ENCODE measurements at places on chromosomes 12 and 14. TPM values are rescaled to one million over a fixed set of nuclear protein-coding genes. Genes with fewer than 3 reads are reported as not detected.

DNA sequence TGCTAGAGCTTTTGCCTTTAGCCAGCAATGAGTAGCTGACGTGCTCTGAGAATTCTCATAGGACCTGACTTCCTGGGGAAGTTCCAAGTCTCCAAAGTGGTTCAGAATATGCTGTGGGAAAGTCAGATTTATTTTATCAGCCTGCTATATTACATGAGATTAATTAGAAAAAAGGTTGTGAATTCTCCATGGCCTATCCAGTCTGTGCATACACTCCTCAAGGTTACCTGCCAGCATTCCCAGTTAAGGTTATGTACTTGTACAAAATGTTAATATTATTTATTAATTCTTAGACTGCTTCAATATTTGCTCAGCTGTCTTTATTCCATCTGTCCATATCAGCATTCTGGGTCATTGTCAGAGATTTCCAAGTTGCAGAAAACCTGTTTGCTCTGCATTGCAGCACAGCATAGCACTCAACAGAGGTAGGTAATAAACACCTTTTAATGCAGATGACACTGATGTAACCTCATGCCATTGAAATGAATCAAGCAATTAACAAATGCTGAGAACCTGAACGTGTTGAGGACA lies 2.7 kb upstream of the SEL1L start:
- no peaks in the 10 kb centered on the region for H3K36me3 ChIP-seq
- no peak overlapping the region for H3K27ac ChIP-seq
- DNase-seq: no peak
- H3K4me3 ChIP-seq: no peak overlapping the region
- H3K27me3 ChIP-seq: no peaks in the 10 kb centered on the region

Gene GLT1D1
- 4.1 TPM for total RNA-seq

DNA sequence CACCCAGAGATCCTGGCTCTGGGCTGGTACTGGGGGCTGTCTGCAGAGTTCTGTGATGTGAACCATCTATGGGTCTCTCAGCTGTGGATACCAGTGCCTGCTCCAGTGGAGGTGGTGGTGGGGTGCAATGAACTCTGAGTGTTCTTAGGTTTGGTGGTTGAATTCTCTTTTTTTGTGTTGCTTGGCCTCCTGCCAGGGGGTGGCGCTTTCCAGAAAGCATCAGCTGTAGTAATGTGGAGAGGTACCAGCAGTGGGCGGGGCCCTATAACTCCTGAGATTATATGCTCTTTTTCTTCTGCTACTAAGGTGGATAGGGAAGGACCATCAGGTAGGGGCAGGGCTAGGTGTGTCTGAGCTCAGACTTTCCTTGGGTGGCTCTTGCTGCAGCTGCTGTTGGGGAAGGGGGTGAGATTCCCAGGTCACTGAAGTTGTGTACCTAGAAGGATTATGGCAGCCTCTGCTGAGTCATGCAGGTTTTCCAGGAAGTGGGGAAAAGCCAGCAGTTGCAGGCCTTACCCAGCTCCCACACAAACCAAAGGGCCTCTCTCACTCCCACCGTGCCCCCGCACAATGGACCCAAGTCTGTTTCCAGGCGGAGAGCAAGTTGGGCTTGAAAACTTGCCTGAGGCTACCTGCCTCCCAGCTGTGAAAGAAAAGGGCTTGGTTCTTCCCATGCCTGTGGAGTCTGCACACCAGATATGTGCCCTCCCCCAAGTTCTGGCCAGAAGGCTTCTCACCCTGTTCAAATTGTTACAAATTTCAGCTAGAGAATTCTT lies 18.6 kb downstream of the CCER1 start:
- H3K27me3 ChIP-seq: no peaks in the 10 kb centered on the region
- no peak overlapping the region for H3K4me3 ChIP-seq
- no peaks in the 10 kb centered on the region for H3K36me3 ChIP-seq
- no peak for DNase-seq
- no peak overlapping the region for H3K27ac ChIP-seq

DNA sequence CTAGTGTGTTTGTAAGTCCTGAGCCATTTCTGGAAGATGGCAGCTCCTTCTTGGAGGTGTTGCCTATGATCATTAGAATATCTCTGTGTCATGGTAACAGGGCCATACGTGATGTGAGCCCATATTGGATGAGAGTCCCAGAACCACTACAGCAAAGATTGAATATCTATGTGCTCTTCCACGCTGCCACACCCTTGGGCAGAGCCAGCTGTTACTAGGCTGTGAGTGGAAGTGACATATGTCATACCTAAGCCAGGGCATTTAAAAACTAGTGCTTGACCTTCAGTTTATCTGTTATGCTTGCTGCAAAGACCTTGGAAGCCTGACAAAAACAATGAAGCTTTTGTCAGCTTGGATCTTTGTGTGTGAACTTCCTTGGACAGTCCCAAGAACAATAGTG lies 495.1 kb upstream of the CCDC196 start:
- H3K4me3 ChIP-seq: no peak overlapping the region
- H3K27me3 ChIP-seq: no peaks in the 10 kb centered on the region
- no peak for DNase-seq
- no peaks in the 10 kb centered on the region for H3K36me3 ChIP-seq
- H3K4me1 ChIP-seq: no peaks in the 10 kb centered on the region
- H3K27ac ChIP-seq: no peak overlapping the region

Gene ATF7IP
- total RNA-seq: 49.8 TPM

Gene RAD52
- total RNA-seq: 14.9 TPM

- H3K4me1 ChIP-seq: no peaks in the 10 kb centered on the region
- H3K4me3 ChIP-seq: no peak overlapping the region
- H3K27ac ChIP-seq: no peak overlapping the region
These were observed 19.4 kb downstream of the PLCZ1 start for GRCh38 chr12:18718462-18718861.

DNA sequence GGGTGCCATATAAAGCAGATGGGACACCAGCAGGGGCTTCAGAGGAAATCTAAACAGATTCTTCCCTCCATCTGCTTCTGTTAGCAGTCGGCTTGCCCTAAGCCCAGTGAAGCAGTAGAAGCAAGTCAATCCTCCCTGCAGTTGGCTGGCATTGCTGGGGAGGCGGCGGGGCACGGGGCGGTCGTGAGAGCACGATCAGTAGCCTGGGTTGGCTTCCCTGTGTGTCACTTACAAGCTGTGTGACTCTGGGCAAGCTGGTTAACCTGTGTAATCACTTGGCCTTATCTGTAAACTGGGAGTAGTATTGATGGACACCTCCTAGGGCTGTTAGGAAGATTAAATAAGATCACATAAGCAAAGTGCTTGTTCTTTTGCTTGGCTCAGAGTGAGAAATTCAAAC lies 19.4 kb downstream of the MYRFL start:
- no peak overlapping the region for H3K4me3 ChIP-seq
- no peak overlapping the region for H3K27ac ChIP-seq
- no peaks in the 10 kb centered on the region for H3K27me3 ChIP-seq

DNA sequence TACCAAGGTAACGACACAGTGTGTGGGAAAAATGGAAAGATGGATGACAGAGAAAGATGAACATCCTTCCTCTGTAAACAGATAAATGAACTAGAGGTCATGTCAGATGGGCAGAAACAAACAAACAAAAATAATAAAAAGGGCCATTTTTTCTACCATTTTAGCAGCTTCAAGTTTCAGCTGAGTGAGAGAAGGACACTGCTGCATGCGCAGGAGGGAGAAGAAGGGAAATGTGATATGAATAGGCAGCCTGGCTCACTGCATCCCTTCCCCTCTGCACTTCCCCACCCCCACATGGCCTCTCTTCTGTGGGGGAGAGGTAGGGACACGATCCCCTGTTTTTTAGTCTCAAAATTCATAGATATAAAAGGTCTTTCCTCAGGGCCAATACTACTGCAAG lies 492.0 kb downstream of the NELL2 start:
- no peaks in the 10 kb centered on the region for H3K4me1 ChIP-seq
- no peak overlapping the region for H3K27ac ChIP-seq
- H3K36me3 ChIP-seq: no peaks in the 10 kb centered on the region
- no peak for DNase-seq
- no peak overlapping the region for H3K4me3 ChIP-seq

Gene ALDH6A1
- 32.1 TPM for total RNA-seq

- peaks cover 6% of the 10 kb centered on the region for H3K4me1 ChIP-seq
- no peaks in the 10 kb centered on the region for H3K36me3 ChIP-seq
- no peaks in the 10 kb centered on the region for H3K27me3 ChIP-seq
- no peak overlapping the region for H3K27ac ChIP-seq
- no peak overlapping the region for H3K4me3 ChIP-seq
These were observed 29.1 kb downstream of the SYNE2 start for GRCh38 chr14:63881926-63882325.

Gene MAGOHB
- 19.9 TPM for total RNA-seq

- no peaks in the 10 kb centered on the region for H3K36me3 ChIP-seq
- H3K27me3 ChIP-seq: no peaks in the 10 kb centered on the region
- no peak overlapping the region for H3K27ac ChIP-seq
- H3K4me1 ChIP-seq: no peaks in the 10 kb centered on the region
- H3K4me3 ChIP-seq: no peak overlapping the region
- no peak for DNase-seq
These were observed 209.1 kb downstream of the BCL11B start for GRCh38 chr14:99062772-99063418.
